H1 (cell line): ENCODE measurements at places on chromosomes 2 and 18. TPM values are rescaled to one million over a fixed set of nuclear protein-coding genes. Genes with fewer than 3 reads are reported as not detected.

- DNase-seq = no peak
- H3K27me3 ChIP-seq = no peaks in the 10 kb centered on the region
- no peaks in the 10 kb centered on the region for H3K4me1 ChIP-seq
- no peak overlapping the region for H3K27ac ChIP-seq
- no peak overlapping the region for H3K4me3 ChIP-seq
These were observed 195.6 kb upstream of the ETAA1 start for GRCh38 chr2:67201521-67201920.

- H3K4me3 ChIP-seq = no peak overlapping the region
- H3K27me3 ChIP-seq = no peaks in the 10 kb centered on the region
- H3K27ac ChIP-seq = no peak overlapping the region
These were observed 1143.6 kb upstream of the ACVR2A start for GRCh38 chr2:146701183-146701582.

GRCh38 chr2:144509001-144509878 lies 10.7 kb downstream of the ZEB2 start:
- H3K27ac ChIP-seq = no peak overlapping the region
- H3K4me3 ChIP-seq = no peak overlapping the region
- no peaks in the 10 kb centered on the region for H3K36me3 ChIP-seq
- H3K4me1 ChIP-seq = peaks cover 20% of the 10 kb centered on the region; the same call in 1 of the 2 replicates
- peaks cover 45% of the 10 kb centered on the region for H3K27me3 ChIP-seq

GRCh38 chr2:133682347-133682746 lies 114.1 kb upstream of the NCKAP5 start:
- no peaks in the 10 kb centered on the region for H3K27me3 ChIP-seq
- H3K4me3 ChIP-seq = no peak overlapping the region
- H3K36me3 ChIP-seq = no peaks in the 10 kb centered on the region
- DNase-seq = no peak
- no peaks in the 10 kb centered on the region for H3K4me1 ChIP-seq

DNA sequence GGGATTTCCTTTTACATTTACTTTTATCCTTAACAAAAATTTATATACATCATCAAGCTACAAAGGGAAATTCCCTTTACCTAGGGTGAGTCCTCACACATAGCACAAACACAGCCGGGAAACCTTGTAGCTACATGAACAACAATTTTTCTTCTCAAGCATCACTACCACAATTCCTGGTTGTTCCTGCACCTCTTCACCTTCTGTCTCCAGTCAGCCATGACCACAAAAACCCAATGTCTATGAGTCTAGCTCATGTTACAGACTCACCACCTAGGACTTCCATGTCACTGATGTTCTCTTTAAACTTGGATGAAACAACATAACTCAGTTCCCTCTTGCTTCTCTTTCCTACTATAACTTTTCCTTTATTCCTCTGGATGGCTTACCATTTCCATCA lies 460.4 kb downstream of the MBD2 start:
- no peak overlapping the region for H3K4me3 ChIP-seq
- no peaks in the 10 kb centered on the region for H3K27me3 ChIP-seq
- no peak overlapping the region for H3K27ac ChIP-seq
- no peaks in the 10 kb centered on the region for H3K4me1 ChIP-seq

The ABCG8 gene
- not detected in 2 replicates for total RNA-seq

The EMILIN1 gene
- 2.9 and 3.0 TPM in 2 replicates for total RNA-seq
